Anterior cingulate cortex (tissue), 58 donors: ENCODE measurements at places on chromosomes 6 and 20.

DNA sequence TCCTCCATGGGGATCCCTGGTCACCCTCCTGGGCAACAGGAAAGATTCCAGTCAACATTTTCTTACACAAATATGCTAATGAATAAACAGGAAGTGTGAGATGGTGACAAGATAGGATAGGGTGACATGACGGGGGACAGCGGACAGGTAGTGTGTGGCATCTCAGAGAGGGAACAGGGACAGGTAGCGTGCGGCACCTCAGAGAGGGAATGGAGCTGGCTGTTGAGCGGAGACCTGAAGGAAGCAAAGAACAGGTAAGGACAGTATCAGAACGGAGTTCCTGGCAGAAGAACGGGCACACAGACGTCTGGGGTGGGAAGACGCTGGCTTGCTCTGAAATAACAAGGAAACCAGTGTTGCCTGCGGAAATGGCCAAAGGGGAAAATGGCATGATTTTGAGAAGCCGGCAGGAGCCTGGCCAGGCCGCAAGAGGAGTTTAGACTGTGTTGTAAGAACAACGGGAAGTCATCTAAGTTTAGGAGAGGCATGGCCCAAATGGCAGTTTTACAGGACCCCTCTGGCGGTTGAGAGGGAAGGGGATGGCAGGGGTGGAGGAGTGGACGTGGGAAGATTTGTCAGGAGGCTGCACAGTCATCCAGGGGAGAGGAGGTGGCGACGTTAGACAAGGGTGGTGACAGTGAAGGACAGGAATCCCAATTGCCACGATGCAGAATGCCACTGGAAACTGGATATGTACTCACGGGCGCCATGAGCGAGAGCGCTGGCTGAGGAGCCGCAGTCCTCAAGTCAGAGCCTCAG, 111.6 kb downstream of the JPH2 start:
- DNase-seq = no peak

- no peak for DNase-seq
These were observed 30.2 kb downstream of the PKIB start for GRCh38 chr6:122640366-122640765.

DNA sequence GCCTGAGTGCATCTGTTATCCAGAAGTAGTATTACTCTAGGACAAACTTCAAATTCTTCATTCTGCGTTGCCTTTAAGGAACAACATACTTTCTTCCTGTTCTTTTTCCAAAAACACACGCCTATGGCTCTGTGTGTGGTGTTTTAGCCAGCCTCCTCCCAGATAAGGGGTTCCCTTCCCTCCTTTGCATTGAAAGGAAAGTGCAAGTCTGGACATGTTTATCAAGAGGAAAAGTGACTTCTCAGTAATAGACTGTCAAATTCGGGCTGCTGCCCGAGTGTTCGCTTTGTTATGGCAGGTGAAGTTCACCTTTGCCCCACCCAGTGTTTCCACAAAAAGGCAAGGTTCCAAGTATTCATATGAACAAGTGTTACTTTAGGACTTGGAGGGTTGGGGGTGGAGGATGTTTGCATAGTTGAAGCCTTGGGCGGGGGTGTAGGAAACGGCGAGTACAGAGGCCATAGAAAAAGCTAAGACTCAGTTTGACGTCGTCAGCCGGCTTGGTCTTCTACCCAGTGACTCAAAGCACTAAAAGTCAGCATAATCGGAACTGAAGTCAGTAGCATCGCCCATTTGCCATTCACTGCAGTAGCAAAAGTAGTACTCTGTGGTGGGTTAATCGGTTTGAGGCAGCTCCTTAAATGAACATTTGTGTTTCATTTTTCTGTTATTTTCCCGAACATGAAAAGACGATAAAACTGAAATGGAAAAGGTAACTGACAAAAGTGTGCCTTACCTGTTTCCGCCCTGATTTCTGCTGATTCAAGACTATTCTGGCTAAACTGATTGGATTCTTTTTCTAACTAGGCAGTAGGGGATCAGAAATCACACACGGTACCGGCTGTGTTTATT, 12.5 kb downstream of the PRDM1 start:
- DNase-seq = no peak

GRCh38 chr6:144405163-144405562, 120.0 kb downstream of the UTRN start:
- DNase-seq = no peak

DNA sequence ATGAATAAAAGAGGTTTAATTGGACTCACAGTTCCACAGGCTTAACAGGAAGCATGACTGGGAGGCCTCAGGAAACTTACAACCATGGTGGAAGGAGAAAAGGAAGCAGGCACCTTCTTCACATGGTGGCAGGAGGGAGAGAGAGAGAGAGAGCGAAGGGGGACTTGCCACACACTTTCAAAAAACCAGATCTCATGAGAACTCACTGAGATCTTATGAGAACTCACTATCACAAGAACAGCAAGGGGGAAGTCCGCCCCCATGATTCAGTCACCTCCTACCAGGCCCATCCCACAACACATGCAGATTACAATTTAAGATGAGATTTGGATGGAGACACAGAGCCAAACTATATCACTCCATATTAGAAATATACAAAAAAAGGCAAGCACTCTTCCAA, 6.1 kb upstream of the SIRPD start:
- no peak for DNase-seq

- no peak for DNase-seq
These were observed 594.5 kb downstream of the RFPL4B start for GRCh38 chr6:112941613-112942012.
